ENCODE measurements at places on chromosomes 11 and 22.

DNA sequence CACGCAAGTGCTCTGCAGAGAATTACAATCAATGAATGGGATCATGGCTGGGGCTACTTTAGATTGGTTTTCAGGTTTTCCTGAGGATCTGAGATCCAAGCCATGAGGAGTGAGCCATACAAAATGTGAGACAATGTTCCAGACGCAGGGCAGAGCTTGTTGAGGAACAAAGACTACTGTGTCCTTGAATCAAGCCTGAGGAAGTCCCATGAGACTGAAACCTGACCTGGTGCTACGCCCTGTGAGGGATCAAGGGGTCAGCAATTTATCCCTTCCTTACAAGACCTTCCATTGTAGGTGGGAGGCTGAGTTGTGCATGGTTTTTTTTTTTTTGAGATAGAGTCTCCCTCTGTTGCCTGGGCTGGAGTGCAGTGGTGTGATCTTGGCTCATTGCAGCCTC, 2.1 kb downstream of the INCENP start:
- DNase-seq = no peak

- no peak for DNase-seq
These were observed 607 bp upstream of the ROBO4 start for GRCh38 chr11:124898263-124898680.

- no peak for DNase-seq
These were observed 3.9 kb downstream of the VWA5A start for GRCh38 chr11:124119103-124119502.

GRCh38 chr11:59415111-59415510, 11.1 kb downstream of the OR5A2 start:
- no peak for DNase-seq

Measured in GM12864 (cell line).